ENCODE measurements at places on chromosomes 11 and 22.

DNA sequence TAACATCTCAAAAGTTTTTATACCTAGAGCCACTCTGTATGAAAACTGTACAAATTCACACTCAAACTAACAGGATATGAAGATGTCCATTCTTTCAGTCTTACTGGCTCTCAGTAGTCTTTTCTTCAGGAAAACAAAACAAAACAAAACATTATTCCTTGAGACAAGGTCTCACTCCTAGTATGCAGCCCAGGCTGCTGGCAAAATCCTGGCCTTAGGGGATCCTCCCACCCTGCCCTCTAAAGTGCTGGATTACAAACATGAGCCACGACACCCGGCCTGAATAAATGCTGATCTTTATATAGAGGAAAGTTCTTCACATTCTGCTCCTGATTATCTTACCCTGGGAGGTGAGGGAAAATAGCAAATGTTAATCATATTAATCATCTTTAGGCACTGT lies 5.1 kb downstream of the APOL2 start:
- no peaks in the 10 kb centered on the region for H3K27me3 ChIP-seq
- peaks cover 2% of the 10 kb centered on the region for H3K4me1 ChIP-seq
- no peak for DNase-seq
- no peak overlapping the region for H3K4me3 ChIP-seq
- H3K27ac ChIP-seq: no peak overlapping the region
- peaks cover 9% of the 10 kb centered on the region for H3K36me3 ChIP-seq

DNA sequence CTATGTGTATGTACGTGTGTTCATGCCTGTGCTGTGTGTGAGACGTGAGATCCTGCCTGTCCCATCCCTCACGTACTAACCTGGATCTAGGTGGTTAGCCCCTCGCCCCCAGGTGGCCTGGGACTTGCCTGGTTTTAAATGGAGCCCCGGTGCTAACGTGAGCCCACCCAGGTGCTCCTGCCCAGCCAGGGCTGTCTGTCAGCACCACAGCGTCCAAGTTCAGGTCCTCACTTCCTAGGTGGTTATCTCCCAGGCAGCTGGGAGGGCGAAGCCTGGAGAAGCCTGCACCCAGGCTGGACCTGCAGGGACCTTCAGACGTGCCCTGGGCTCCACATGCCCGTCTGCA lies 86.0 kb downstream of the KCNQ1 start:
- H3K27me3 ChIP-seq: peaks cover 14% of the 10 kb centered on the region
- no peak overlapping the region for H3K27ac ChIP-seq
- H3K36me3 ChIP-seq: no peaks in the 10 kb centered on the region
- DNase-seq: peak; percentile 3

DNA sequence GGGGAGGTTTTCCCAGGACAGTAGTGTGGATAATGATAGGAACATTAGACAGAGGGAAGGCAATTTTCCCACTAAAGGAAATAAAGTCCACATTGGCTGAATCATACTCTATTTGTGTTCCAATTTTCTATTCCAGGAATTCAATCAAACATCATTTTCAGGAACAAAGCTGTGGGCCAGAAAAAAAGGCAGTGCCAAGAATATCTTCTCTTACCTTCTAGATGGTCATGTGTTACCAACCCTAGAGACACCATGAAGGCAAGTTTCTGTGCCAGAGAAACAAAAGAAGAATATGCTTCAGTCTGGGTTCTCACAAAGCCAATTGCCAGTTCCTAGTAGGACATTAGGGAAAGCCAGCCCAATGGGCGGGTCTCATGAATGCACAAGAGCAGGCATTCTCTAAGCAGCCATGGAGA lies 27.5 kb downstream of the LARGE2 start:
- H3K36me3 ChIP-seq: peaks cover 12% of the 10 kb centered on the region
- H3K4me3 ChIP-seq: no peak overlapping the region
- peaks cover 4% of the 10 kb centered on the region for H3K27me3 ChIP-seq

DNA sequence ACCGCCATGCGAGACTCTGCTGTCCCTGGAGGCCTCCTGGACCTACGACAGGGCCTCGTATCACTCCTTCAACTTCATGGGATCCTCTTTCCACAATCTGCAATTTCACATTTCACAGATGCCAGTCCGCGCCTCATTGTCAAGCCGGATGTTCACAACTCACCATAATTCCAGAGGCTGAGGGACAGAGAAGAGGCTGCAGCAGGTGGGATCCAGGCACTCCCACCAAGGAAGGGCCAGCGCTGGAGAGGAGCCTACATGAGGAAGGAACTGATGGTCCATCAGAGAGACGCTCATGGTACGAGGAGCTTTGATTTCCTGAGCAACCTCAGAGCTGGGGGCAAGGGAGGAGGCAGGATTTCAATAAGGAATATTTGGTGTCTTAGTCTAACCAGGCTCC lies 495.0 kb downstream of the BRD1 start:
- no peak overlapping the region for H3K27ac ChIP-seq
- no peaks in the 10 kb centered on the region for H3K4me1 ChIP-seq
- DNase-seq: no peak
- H3K36me3 ChIP-seq: peaks cover 13% of the 10 kb centered on the region
- peaks cover 2% of the 10 kb centered on the region for H3K27me3 ChIP-seq
- no peak overlapping the region for H3K4me3 ChIP-seq

GRCh38 chr11:98766903-98767302 lies 253.8 kb upstream of the CNTN5 start:
- no peaks in the 10 kb centered on the region for H3K4me1 ChIP-seq
- no peak for DNase-seq
- no peak overlapping the region for H3K27ac ChIP-seq
- peaks cover 5% of the 10 kb centered on the region for H3K36me3 ChIP-seq
- peaks cover 2% of the 10 kb centered on the region for H3K27me3 ChIP-seq

- no peaks in the 10 kb centered on the region for H3K36me3 ChIP-seq
- no peak overlapping the region for H3K27ac ChIP-seq
Measured at GRCh38 chr22:50313600-50313999, 6.2 kb upstream of the PLXNB2 start.

DNA sequence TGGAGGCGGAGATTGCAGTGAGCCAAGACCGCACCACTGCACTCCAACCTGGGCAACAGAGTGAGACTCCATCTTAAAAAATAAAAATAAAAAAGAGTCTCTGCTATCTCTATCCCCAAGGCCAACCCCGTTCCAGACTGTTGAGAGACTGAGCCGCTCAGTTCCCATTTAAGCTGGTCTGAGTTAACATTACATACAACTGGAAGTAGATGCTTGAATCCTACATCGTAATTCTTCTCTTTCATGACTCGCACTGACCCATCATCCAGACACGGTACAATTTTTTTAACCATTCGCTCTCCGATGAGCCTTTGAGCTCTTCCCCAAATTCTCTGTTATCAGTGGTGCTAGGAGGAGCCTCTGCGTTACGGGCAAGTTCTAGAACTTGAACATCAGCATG lies 4.9 kb upstream of the CYTH4 start:
- H3K4me1 ChIP-seq: peaks cover 3% of the 10 kb centered on the region
- no peak for DNase-seq
- no peak overlapping the region for H3K4me3 ChIP-seq
- H3K36me3 ChIP-seq: peaks cover 6% of the 10 kb centered on the region
- no peaks in the 10 kb centered on the region for H3K27me3 ChIP-seq

DNA sequence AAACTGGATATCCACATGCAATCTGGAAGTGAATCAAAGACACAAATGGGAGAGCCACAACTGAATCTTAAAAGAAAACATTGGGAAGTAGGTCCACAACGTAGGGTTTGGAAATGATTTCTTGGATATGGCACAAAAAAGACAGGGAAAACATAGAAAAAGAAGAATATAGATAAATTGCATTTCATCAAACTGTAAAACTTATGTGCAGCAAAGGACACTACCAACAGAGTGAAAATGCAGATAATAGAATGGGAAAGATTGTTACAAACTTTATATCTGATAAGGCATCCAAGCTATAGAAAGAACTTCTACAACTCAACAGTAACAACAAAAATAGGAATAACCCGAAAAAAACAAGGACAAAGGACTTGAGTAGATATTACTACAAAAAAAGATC lies 89.6 kb downstream of the ZNF280B start:
- no peaks in the 10 kb centered on the region for H3K4me1 ChIP-seq
- no peak overlapping the region for H3K4me3 ChIP-seq
- H3K27ac ChIP-seq: no peak overlapping the region
- peaks cover 16% of the 10 kb centered on the region for H3K27me3 ChIP-seq
- H3K36me3 ChIP-seq: peaks cover 13% of the 10 kb centered on the region
- no peak for DNase-seq

DNA sequence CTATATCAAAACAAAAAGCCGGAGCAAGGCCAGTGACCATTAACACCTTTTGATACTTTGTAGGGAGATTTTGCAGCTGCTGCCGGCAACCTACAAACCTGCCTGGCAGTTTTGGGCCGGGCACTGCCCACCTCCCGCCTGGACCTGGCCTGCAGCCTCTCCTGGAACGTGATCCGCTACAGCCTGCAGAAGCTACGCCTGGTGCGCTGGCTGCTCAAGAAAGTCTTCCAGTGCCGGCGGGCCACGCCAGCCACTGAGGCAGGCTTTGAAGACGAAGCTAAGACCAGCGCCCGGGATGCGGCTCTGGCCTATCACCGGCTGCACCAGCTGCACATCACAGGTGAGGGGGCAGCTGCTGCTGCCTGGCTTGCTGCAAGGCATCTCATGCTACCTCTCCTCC lies 34.2 kb downstream of the SHISA8 start:
- no peaks in the 10 kb centered on the region for H3K36me3 ChIP-seq
- DNase-seq: no peak
- H3K4me1 ChIP-seq: no peaks in the 10 kb centered on the region
- no peak overlapping the region for H3K4me3 ChIP-seq
- H3K27me3 ChIP-seq: peaks cover 3% of the 10 kb centered on the region

DNA sequence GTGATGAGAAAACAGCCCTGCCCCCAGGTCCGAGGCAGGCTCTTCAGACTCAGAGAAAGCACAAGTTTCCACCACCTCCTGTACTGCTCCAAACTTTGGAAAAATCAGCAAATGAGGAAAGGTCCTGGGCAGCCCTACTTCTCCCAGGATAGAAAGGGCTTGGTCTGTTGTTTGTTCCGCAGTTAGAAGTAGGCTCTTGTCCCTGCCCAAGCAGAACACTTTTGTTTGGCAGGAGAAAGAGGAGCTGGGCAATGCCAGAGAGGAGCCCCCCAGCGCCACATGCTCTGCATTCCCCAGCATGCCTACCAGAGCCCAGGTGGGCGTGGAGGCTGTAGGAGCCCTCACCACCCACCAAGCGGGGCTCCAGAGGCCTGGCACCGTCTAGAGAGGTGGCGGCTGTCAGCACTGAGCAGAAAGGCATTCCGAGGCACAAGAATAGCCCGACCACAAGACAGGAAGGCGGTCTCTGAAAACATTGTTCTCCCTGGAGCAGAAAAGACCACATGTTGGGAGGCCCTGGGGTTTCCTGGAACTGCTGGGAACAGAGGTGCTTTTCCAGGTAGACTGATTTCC lies 90.3 kb upstream of the CD82 start:
- no peaks in the 10 kb centered on the region for H3K4me1 ChIP-seq
- no peak for DNase-seq
- no peak overlapping the region for H3K4me3 ChIP-seq
- no peak overlapping the region for H3K27ac ChIP-seq
- peaks cover 9% of the 10 kb centered on the region for H3K27me3 ChIP-seq
- peaks cover 21% of the 10 kb centered on the region for H3K36me3 ChIP-seq

- no peak overlapping the region for H3K4me3 ChIP-seq
- H3K27ac ChIP-seq: no peak overlapping the region
- H3K36me3 ChIP-seq: no peaks in the 10 kb centered on the region
- DNase-seq: peak; percentile 77
- no peaks in the 10 kb centered on the region for H3K4me1 ChIP-seq
Measured at GRCh38 chr22:50252082-50253045, 1.3 kb upstream of the HDAC10 start.

DNA sequence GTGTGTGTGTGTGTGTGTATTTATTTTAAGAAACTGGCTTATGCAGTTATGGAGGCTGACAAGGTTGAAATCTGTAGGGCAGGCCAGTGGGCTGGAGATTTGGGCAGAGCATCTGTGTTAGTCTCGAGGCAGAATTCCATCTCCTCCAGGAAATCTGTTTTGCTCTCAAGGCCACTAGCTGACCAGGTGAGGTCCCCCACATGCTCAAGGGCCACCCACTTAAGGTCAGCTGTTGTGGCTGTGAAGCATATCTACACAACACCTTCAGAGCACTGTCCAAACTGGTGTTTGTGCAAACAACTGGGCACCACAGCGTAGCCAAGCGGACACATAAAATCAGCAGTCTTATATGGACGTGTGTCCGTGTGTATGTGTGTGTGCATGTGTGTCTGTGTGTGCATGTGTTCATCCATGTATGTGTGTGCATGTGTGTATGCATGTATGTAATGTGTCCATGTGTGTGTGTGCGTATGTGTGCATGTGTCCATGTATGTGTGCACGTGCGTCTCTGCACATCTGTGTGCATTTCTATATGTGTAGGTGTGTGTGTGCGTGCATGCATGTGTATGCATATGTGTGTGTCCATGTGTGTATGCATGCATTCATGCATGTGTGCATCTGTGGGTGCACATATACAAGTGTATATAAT lies 400.9 kb downstream of the BRD1 start:
- peaks cover 3% of the 10 kb centered on the region for H3K27me3 ChIP-seq
- H3K27ac ChIP-seq: no peak overlapping the region
- no peak overlapping the region for H3K4me3 ChIP-seq
- DNase-seq: no peak
- H3K4me1 ChIP-seq: no peaks in the 10 kb centered on the region
- H3K36me3 ChIP-seq: peaks cover 15% of the 10 kb centered on the region

GRCh38 chr22:40335358-40335757 lies 10.9 kb upstream of the ADSL start:
- peaks cover 5% of the 10 kb centered on the region for H3K27me3 ChIP-seq
- H3K4me3 ChIP-seq: no peak overlapping the region
- no peaks in the 10 kb centered on the region for H3K36me3 ChIP-seq
- H3K4me1 ChIP-seq: peaks cover 29% of the 10 kb centered on the region
- no peak for DNase-seq

GRCh38 chr11:130212431-130212961 lies 52.9 kb downstream of the ST14 start:
- H3K4me3 ChIP-seq: no peak overlapping the region
- H3K27ac ChIP-seq: no peak overlapping the region
- H3K27me3 ChIP-seq: peaks cover 8% of the 10 kb centered on the region
- peaks cover 23% of the 10 kb centered on the region for H3K4me1 ChIP-seq
- no peaks in the 10 kb centered on the region for H3K36me3 ChIP-seq
- no peak for DNase-seq

DNA sequence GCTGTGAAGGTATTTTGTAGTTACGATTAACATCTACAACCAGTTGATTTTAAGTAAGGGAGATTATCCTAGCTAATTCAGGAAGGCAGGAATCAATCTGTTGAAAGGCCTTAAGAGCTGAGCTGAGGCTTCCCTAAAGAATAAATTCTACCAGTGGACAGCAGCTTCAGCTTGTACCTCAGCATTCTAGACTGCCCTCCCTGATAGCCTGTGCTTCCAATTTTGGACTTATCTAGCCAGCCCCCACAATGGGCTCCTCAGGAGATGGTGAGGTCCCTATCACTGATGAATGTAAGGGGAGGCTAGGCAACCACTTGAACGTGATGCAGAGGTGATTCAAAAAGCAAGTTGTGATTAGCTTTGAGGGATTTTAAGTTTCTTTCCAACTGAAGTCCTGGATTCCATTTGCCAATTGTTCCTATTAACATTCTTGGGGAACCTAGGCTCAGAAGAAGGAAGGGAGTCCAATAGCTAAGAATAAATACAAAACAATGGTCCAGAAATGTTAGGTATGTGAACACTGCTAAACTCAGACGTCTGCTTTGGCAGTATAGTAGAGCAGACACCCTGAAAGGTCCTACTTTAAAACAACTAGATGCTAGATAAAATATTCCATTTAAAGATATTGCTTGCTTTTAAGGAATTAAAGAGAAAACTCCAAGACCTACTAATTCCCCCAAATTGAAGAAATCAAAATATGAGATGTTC lies 404.3 kb upstream of the TENM4 start:
- H3K4me1 ChIP-seq: no peaks in the 10 kb centered on the region
- H3K36me3 ChIP-seq: no peaks in the 10 kb centered on the region
- no peak overlapping the region for H3K27ac ChIP-seq
- H3K27me3 ChIP-seq: no peaks in the 10 kb centered on the region
- no peak overlapping the region for H3K4me3 ChIP-seq

Measured in glutamatergic neuron (in vitro differentiated cells).